Progenitor cell of endocrine pancreas (in vitro differentiated cells): ENCODE measurements at places on chromosomes 11 and 22. TPM values are rescaled to one million over a fixed set of nuclear protein-coding genes. Genes with fewer than 3 reads are reported as not detected.

Gene MED17
- 55.7 and 57.8 TPM in 2 replicates for total RNA-seq

Gene SLC35E4
- total RNA-seq: 2.1 and 2.6 TPM in 2 replicates

Gene TMEM45B
- total RNA-seq: 1.4 and 1.5 TPM in 2 replicates

Gene SC5D
- 58.7 and 63.5 TPM in 2 replicates for total RNA-seq

Gene KRTAP5-11
- total RNA-seq: not detected in 2 replicates

Gene SYCE3
- not detected in 2 replicates for total RNA-seq

Gene CLDN5
- not detected in 2 replicates for total RNA-seq

DNA sequence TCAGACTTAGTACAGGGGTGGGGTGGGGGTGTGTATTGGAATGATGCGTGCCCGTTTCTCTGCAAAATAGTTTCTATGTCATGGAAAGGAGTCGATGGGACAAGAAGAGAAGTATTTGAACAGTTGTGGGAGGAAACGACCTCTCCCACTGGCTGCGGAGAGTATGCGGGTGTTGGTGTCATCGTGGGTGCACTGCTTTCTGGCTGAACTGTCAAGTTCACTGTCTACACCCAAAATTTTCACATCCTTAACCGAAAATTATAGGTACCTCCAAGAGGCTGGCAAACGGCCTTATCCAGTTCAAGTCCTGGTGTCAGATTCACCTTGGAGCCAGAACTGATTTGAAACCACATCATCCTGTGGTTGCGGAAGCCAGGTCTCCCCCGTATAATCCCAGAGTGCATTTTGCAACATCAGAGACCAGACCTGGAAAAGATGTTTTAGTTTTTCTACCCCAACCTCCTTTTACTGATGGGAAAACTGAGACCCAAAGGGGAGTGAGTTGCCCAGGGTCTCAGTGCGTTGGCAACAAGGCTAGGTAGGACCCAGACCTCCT lies 497 bp upstream of the SSRP1 start:
- H3K27me3 ChIP-seq: peaks cover 9% of the 10 kb centered on the region
- no peak for DNase-seq
- peaks cover 9% of the 10 kb centered on the region for H3K36me3 ChIP-seq
- H3K27ac ChIP-seq: peak overlapping the region; percentile 96

DNA sequence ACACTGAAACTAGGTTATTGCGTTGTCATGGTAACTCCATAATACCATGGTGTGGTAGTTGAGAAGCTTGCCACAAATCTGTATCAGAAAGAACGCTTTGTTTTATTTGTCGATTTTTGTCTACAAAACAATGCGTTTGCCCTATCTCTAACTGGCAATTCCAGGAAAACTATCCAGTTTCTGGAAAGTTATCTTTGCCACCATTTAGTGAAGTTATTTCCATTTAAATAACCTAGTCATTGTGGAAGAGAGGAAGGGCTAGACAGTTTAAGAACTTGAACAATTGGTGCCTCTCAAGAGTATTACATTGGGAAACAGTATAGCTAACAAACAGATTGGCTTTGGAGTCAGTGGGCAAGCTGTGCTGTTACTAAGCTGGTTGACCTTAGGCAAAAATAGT lies 7.9 kb downstream of the HSD17B12 start:
- peaks cover 25% of the 10 kb centered on the region for H3K36me3 ChIP-seq
- H3K4me1 ChIP-seq: peaks cover 15% of the 10 kb centered on the region
- H3K27me3 ChIP-seq: no peaks in the 10 kb centered on the region
- no peak overlapping the region for H3K27ac ChIP-seq
- DNase-seq: no peak

GRCh38 chr11:75100314-75100713 lies 3.6 kb upstream of the OR2AT4 start:
- H3K36me3 ChIP-seq: no peaks in the 10 kb centered on the region
- DNase-seq: no peak
- H3K27me3 ChIP-seq: peaks cover under 1% of the 10 kb centered on the region
- peaks cover under 1% of the 10 kb centered on the region for H3K4me1 ChIP-seq
- no peak overlapping the region for H3K27ac ChIP-seq

- H3K27ac ChIP-seq: no peak overlapping the region
- H3K4me1 ChIP-seq: no peaks in the 10 kb centered on the region
- DNase-seq: no peak
These were observed 267.2 kb downstream of the RAB38 start for GRCh38 chr11:87908086-87908485.

DNA sequence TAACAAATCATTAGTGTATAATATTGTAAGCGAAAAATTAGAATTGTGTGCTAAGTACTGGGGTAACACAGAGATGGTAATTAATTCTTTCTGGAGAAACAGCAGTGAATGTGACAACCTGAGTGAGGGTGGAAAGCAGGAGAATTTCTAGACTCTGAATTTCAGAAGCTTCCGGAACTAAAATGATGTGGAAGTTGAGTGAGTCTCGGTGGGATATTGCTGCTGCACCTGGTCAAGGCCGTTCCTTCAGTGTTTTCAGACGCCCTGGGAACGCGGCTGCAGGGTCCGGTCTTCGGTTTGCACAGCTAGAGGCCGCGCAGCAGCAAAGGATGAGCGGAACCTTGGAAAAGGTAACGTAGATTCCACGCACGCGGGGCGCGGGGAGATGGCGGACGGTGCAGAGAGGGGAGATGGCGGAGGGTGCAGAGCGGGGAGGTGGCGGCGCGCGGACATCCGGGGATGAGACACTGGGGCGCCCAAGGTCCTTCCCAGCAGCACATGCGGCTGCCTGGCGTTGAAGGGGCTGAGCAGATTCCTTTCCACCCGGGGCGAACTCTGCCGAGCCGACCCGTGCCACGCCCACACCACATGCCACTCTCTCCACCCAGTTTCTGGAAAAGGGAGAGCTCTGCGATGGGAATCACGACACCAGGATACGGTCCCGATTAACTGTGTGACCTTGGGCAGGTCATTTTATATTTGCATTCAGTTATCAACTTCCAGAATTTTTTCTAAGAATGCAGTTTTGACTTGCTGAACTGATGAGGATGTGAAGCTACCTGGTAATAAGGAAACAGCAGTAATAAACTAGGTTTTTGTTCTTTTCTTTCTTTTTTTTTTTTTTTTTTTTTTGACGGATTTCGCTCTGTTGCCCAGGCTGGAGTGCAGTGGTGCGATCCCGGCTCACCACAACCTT lies at the start of gene MRPL48:
TSS of gene MRPL48 (plus strand) at position 232 of the 916 bp plus-strand sequence. CDS start at position 330, 98 bp downstream.
- peaks cover 7% of the 10 kb centered on the region for H3K4me1 ChIP-seq
- peak within 1 kb of the TSS; percentile 100 for H3K27ac ChIP-seq
- H3K36me3 ChIP-seq: no peaks in the 10 kb centered on the region
- H3K4me3 ChIP-seq: peak within 1 kb of the TSS; percentile 99

- DNase-seq: no peak
- H3K4me1 ChIP-seq: peaks cover 10% of the 10 kb centered on the region
- no peak overlapping the region for H3K4me3 ChIP-seq
- H3K27ac ChIP-seq: no peak overlapping the region
- H3K27me3 ChIP-seq: no peaks in the 10 kb centered on the region
These were observed 82.6 kb downstream of the LDLRAD3 start for GRCh38 chr11:36026315-36026968.

DNA sequence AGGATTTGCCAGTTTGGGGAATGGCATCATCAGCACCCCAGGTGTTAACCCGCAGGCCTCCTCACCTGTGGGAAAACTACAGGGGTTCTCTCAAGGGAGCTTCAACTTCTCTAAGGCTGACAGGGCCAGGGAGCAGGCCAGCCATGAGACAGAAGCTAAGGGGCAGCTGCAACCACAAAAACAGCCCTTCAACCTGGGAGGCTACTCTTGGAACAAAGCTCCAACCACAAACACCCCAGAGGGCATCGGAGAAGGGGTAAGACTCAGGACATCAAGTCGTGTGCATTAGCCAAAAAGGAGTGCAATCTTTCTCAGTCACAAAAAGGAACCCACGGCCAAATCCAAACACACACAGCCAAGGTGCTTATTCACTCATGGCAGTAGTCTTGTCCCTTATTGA lies 103.0 kb downstream of the PLEKHA7 start:
- H3K27ac ChIP-seq: no peak overlapping the region
- DNase-seq: no peak
- H3K4me3 ChIP-seq: no peak overlapping the region
- H3K36me3 ChIP-seq: peaks cover 3% of the 10 kb centered on the region

- H3K27me3 ChIP-seq: no peaks in the 10 kb centered on the region
- no peaks in the 10 kb centered on the region for H3K36me3 ChIP-seq
- DNase-seq: no peak
- H3K27ac ChIP-seq: no peak overlapping the region
These were observed 144.9 kb upstream of the SESN3 start for GRCh38 chr11:95375886-95376285.

DNA sequence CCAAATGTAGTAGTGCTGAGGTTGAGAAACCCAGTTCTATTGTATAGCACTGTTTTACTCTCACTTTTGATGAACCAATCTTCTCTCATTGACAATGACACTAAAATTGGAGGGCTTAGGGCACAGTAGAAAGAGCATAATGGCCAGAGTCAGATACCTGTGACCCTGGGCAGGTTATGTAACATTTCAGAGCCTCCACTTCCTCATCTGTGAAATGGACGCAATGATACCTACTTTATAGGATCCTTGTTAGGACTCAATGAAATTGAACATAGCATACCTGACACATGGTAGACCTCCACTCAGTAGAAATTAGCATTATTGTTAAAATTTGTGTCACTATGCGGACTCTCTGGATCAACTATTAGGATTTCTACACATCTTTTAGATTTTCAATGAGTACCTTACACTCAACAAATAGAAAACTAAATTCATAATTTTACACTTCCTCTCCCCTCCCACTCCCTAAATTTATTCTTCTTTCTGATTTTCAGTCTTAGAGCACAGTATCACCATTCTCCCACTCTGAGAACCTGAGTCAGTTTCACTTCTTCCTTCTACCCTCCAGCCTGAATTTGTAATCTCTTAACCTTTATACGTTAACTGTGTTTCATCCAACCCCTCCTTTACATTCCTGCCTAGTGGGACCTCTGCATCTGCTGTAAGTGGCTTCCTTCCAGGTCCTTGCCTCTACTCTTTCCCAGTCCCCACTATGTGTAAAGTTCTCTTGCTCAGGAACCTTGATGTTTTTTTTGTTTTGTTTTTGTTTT lies 78.3 kb downstream of the MICAL2 start:
- H3K4me1 ChIP-seq: peaks cover 4% of the 10 kb centered on the region
- H3K4me3 ChIP-seq: no peak overlapping the region
- H3K27me3 ChIP-seq: no peaks in the 10 kb centered on the region
- H3K27ac ChIP-seq: no peak overlapping the region

DNA sequence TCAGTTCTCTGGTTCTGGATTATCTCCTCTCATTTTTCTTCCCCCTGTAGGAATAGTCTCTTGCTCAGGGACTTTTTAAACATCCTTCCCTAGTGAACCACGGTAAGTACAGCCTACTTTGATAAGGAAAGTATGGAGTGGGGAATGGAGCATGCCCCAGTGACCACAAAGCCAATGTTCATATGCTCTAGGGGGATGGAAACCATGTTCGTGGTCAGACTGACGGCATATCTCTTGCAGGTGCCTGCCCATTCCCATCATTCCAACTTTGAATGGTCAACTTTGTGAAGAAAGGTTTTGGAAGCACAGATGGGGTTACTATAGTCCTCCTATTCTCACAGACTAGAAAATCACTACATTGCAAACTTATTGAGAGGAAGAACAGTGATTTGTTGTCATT lies 332.5 kb upstream of the NCAM1 start:
- no peaks in the 10 kb centered on the region for H3K4me1 ChIP-seq
- H3K36me3 ChIP-seq: no peaks in the 10 kb centered on the region
- H3K27me3 ChIP-seq: peaks cover 34% of the 10 kb centered on the region
- no peak for DNase-seq

DNA sequence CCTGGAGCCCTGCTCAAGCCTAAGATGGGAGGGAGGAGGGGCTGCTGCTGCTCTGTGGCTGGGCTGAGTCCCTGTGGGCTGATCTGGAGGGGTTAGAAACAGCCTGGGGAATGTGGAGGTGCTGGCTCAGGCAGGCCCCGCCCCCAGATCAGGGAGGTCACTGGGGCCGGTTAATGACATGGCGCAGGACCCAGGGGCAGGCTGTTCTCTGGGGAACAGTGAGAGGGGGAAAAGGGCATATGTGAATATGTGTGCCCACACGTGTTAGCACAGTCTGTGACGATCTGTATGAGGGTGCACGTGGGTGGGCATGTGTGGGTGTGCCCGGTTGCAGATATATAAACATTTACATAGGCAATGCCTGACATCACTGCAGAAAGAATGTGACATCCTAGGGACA lies 143.5 kb downstream of the MIAT start:
- peak; percentile 15 for DNase-seq
- H3K4me1 ChIP-seq: peaks cover 11% of the 10 kb centered on the region
- H3K36me3 ChIP-seq: no peaks in the 10 kb centered on the region
- no peak overlapping the region for H3K4me3 ChIP-seq

GRCh38 chr11:22677153-22677903 lies 10.9 kb downstream of the GAS2 start:
- no peaks in the 10 kb centered on the region for H3K27me3 ChIP-seq
- peaks cover 25% of the 10 kb centered on the region for H3K4me1 ChIP-seq
- no peaks in the 10 kb centered on the region for H3K36me3 ChIP-seq
- H3K27ac ChIP-seq: no peak overlapping the region
- DNase-seq: no peak

- H3K4me3 ChIP-seq: no peak overlapping the region
- peaks cover 7% of the 10 kb centered on the region for H3K4me1 ChIP-seq
- H3K27ac ChIP-seq: no peak overlapping the region
- no peak for DNase-seq
- peaks cover 43% of the 10 kb centered on the region for H3K27me3 ChIP-seq
These were observed 33.0 kb upstream of the PLET1 start for GRCh38 chr11:112293614-112294013.

- no peaks in the 10 kb centered on the region for H3K4me1 ChIP-seq
- DNase-seq: no peak
- no peaks in the 10 kb centered on the region for H3K36me3 ChIP-seq
- no peak overlapping the region for H3K4me3 ChIP-seq
These were observed 11.4 kb upstream of the SEC14L3 start for GRCh38 chr22:30483169-30483568.
